ENCODE measurements at places on chromosomes 5 and 9.

GRCh38 chr5:83049370-83049885, 27.8 kb downstream of the TMEM167A start:
- no peak for DNase-seq

DNA sequence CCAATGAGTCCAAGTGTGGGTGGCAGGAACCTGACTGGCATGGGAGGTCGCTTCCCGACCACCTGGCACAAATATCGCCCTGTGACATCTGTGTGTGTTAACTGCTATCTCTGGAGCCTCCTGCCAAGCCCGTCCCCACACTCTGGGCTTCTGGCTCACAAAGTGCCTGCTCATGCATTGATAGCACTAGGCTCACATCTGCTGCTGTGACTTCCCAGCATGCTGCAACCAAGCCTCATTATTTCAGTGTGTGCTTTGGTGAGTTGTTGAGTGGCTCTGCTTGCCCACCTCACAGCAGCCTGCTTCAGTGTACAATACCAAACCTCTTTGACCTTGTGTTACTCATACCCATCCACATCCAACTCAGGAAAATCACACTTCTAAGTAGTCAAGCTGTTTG, 139.8 kb downstream of the APBA1 start:
- no peak for DNase-seq

DNA sequence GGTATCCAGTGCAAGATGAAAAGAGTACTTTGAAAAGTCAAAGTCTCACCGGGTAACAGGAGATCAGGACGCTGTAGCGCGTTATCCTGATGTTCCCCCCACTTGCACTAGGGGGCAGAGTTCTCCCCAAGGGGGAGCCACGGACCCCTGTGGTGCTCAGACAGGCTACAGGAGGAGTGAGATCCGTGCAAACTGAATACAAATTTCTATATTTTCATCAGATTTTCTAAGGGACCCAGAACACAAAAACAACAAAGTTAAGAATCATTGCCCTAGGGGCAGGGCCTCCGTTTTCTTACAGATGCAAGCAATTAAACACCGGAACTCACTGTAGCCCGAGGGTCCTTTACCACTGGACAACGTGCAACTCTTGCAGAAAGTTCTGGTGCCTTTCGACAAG, 2.0 kb downstream of the MYO10 start:
- DNase-seq: peak; percentile 28

- no peak for DNase-seq
These were observed 53.3 kb downstream of the PDE4D start for GRCh38 chr5:59840200-59840601.

DNA sequence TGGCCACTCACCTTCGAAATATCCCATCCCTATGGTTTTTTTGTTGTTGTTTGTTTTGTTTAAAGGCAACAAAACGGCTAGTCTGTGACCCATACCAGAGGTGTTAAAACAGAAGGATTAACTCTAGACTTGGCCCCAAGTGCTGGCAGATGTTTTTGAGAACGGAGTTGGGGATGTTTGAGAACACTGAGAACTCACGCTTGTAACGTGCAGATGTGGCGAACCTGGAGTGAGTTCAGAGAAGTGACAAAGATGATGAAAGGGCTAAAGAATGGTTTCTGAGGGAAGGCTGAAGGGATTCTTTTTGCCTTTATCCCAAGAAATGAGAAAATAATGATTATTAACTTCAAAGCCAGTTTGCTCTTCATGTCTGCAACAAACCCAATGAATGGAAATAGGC, 286.5 kb downstream of the ZNF608 start:
- DNase-seq: no peak

DNA sequence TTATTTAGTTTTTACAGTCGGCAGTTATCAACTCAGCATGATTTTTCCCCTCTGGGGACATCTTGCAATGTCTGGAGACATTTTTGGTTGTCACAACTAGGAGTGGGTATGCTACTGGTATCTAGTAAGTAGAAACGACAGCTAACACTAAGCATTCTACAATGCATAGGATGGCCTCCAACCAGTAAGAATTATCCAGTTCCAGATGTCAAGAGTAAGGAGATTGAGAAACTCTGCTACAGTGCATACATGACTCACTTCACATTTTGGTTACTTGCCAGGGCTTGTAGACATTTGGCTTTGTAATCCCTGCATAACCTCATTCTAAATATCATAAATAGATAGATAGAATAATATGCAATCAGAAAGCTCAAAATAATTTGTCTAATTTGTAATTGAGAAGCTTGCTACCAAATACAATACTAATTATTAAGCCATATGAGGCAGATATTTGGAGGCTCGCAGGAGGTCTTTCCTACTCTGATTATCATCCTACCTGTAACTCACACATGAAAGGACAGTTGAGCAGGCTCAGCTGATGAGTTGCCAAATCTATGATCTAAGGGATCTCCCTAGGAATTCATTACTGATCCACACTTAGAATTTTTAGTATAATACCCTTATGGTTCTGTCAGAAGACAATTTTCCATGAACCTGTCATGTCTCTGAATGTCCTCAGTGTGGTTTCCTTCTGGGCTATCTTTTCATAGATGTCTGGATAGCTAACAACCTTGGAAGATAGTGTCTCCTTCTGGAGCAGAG, 346.9 kb upstream of the TLE4 start:
- DNase-seq: no peak

- DNase-seq: no peak
These were observed 117.0 kb downstream of the SSBP2 start for GRCh38 chr5:81633891-81634290.

DNA sequence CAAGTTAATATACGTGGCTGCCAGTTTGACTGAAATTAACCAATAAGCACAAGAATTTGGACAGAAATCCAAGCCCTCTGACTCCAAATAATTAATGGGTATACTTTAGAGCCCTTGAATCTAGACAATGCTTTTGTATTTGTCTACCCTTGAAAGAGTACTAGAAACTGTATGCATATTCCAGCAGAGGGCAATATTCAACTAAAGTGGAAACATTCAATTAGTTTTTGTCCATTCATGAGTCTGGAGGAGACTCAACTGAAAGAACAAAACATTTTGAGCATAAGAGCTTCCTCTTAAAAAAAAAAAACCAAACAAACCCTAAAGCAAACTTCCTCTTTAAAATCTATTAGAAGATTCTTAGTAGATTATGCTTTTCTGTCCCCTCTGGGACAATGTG, 157.8 kb downstream of the ARHGEF28 start:
- DNase-seq: no peak

- DNase-seq: no peak
These were observed 20.5 kb downstream of the RGMB start for GRCh38 chr5:98794001-98794400.

GRCh38 chr5:106658150-106658549, 1012.6 kb downstream of the EFNA5 start:
- no peak for DNase-seq

- no peak for DNase-seq
These were observed 144.9 kb downstream of the MYO10 start for GRCh38 chr5:16791036-16791705.

DNA sequence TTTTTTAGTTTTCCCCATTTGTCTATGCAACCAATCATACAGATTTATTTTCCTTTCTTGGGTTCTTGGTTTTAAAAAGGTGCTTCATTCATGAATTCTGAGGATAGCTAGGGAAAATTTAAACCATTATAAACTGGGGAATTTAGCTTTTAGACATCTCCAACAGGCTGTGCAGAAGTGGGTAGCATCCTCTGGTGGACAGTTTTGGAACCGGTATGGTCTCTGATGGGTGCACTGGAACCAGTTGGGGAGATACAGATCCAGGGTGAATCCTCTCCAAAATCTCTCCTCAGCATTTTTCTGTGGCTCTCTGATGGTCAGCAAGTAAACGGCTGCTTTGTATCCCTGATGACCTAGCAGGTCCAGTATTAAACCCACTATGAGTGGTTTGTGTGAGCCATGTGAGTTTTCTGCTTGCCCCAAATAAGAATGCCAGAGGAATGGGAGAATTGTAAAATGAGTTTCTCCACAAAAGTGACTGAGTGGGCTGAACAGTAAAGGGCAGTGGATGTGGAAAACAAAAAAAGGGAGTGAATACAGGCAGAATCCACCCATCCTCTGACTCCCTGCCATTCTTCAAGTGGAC, 9.1 kb upstream of the DNAJC25 start:
- DNase-seq: no peak

DNA sequence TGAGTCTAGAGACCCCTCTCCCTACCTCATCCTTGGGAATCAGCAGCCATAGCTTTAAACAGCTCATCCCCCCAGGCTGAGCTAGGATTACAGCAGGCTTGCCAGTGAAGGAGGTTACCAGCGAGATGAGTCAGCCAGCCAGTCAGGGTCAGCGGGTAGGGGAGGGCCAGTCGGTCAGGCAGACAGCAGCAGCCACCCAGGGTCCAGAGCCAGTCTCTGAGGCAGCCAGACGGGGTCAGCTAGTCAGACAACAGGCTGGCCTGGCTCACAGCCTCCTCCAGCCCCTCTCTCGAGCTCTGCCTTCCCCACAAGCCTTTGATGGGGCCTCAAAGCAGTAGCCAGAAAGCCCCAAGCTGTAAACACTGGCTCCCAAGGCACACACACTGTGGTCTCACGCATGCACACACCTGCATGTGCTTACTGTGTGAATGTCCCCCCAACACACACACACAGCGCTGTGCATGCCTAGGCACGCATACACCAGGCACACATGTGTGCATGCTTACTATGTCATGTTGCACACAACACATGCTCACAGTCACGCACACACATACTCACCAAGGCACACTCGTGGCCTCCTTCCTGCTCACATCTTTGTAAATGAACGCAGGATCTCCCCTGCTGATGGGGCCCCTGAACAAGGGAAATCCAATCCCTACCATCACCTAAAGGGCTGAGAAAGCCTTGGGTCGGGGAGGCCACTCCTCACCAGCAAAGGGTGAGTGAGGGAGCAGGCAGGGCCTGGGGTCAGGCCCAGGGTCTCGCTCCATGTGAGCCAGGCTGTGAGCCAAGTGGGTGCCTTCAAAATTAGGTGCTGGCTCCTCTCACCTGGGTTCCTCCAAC, 28.2 kb upstream of the CPLX2 start:
- no peak for DNase-seq

GRCh38 chr5:93330506-93330905, 250.5 kb downstream of the NR2F1-AS1 start:
- DNase-seq: no peak

GRCh38 chr5:67395790-67396418, 199.3 kb upstream of the CD180 start:
- DNase-seq: no peak

DNA sequence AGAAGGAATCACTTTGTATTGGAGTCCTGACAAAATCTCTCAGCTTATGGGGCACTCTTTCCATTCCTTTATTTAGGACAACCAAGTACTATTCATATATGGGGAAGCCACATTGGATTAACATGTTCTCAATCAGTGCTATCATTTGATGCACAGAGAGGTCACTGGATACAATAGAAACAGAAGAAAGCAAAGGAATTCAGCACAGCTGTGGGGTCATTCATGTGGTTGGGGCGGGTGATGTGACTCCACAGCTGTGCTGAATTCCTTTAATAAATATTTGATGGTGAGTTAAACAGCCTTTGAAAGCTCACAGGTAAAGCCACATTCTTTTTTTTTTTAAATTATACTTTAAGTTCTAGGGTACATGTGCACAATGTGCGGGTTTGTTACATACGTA, 854 bp upstream of the TEX48 start:
- no peak for DNase-seq

DNA sequence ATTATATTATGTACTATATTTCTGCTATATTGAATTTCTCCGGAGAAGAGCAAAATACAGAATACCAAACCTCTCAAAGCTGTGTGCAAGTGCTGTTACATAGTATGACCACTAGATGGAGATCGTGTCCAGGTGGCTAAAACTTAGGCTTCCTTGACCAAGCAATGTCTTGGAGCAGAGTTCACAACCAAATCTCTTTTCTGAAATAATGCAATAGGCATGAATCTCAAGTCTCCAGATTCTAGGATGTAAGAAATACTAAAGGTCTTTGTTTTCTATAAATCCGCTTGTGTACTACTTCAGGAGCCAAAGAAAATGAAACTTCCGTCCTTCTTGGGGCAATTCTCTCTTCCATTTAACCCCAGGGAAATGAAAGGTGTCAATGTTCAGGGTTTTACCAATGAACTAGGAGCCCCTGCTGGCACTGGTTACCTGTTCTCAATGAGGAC, 181.5 kb upstream of the RAI14 start:
- no peak for DNase-seq

DNA sequence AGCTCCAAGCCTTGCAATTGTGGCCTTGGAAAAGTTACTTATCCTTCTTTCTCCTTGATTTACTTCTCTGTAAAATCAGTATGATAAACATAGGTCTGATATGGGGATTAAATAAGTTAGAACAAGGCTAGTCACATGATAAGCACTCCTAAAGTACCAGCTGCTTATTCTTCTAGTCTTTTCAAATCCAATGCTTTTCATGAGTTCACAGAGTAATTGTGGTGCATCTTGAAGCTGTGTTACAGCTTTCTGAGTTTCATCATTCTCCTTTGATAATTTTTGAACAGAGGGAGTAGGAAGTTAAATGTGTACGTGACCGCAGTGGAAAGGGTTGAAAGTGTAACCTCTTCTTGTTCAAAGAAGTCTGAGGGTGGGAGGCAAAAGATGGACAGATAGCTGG, 38.8 kb upstream of the CCDC112 start:
- DNase-seq: no peak

- DNase-seq: no peak
These were observed 58.1 kb downstream of the ICE1 start for GRCh38 chr5:5480481-5481111.

DNA sequence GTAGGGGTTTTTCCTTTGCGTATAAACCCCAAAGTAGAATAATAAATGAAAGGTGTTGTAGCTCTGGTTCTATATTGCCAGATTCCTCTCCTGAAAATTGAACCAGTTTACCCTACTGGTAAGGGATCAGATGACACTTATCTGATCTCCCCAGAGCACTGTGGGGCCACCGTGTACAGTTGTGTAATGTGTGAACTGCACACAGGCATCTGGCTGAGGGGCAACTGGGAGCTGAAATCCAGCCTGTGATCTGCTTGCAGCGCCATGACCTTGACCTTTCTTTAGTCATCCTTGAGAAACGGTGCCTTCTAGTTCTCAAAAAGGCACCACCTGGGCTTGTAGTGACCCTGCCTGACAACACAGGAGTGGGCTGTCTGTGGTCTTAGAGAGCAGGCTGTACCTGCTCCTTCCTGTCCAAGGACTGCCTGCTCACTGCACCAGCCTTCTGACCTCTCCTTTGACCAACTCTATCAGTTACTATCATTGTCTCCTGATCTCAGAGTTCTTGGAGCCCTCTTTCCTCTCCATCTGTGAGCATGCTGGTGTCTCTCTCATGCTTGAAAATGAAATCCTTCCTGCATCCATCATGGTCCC, 40.2 kb downstream of the PDE6A start:
- DNase-seq: no peak

- DNase-seq: no peak
These were observed 106.8 kb downstream of the IZUMO3 start for GRCh38 chr9:24438876-24439275.

DNA sequence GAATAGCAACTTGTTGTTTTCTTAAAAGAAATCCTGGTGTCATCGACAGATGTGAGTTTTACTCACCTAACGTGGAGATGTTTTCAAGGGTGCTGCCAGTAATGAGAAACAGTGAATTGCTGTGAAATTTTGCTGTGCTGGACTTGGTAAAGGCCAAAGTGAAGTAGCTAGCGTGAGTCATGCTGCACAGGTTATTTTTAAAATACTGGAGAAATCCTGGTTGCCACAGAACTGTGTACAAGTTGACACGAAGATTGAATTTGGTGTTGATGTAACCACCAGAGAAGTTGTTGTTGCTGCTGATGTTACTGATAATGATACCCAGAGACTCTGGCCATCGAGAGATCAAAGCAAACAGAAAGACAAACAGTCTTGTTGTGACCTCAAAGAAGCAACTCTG, 187.9 kb upstream of the NFIL3 start:
- DNase-seq: no peak

Measured in stimulated activated CD4-positive, alpha-beta T cell treated with anti-CD3 and anti-CD28 coated beads, Interleukin-12 subunit alpha, Interleukin-12 subunit beta, amount 100 ng/mL, for 24 hours (primary cell).